ENCODE measurements at places on chromosomes 7 and 10.

GRCh38 chr7:30799206-30799975, 28.2 kb downstream of the MINDY4 start:
- no peak for DNase-seq

DNA sequence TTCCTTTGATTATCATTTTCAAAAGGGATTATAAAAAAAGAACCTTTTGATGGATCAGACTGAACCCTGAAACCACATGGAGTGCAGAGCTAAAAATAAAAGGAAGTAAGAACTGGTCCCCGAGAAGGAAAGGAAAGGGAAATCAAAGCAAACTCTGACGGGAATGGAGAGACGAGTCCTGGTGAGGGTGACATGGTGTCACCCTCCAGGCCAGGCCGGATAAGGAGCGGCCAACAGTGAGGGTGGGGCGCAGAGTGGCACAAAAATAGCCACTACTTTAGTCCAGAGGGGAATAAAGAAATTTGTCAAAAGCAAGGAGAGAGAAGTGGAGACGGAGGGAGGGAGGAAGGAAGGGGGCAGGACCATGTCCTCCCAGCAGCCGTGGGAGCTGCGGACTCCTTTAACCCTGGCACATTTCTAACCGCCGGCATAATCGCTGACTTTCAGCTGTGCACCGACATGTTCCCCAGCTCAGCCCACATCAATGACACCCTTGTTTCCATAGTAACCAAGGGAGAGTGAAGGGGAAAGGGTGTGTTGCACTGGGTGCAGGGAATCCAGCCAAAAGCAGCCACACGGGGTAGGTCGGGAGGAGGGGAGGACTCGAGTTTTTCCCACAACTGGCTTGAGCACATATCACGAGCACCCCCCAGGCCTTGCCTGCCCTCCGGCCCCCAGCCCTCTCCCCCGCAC, 29.7 kb downstream of the TRIM8 start:
- DNase-seq, result peak; percentile 69

GRCh38 chr10:14259696-14260566, 70.8 kb downstream of the FRMD4A start:
- no peak for DNase-seq

- DNase-seq, result no peak
Observed at GRCh38 chr10:106705681-106706100, 458.8 kb downstream of the SORCS1 start.

GRCh38 chr7:4948402-4948801, 10.6 kb downstream of the MMD2 start:
- no peak for DNase-seq

DNA sequence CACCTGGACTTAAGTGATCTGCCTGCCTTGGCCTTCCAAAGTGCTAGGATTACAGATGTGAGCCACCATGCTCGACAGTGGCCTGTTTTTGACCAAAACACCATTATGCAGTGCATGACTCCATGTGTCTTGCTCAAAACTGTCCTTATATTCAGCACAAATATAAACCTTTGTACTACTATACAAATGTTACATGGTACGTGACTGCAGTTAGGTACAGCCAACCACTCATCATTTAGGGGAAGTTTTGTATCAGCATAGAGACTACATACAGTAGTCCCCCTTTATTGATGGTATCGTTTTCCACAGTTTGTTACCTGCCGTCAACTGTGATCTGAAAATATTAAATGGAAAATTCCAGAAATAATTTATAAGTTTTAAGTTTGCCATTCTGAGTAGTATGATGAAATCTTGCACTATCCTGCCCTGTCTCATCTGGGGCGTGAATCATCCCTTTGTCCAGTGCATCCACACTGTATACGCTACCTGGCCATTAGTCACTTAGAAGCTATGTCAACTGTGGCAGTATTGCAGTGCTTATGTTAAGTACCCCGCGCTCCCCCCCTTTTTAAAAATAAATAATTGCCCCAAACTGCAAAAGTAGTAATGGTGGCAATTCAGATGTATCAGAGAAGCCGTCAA, 23.3 kb upstream of the ZNF282 start:
- DNase-seq, result no peak

DNA sequence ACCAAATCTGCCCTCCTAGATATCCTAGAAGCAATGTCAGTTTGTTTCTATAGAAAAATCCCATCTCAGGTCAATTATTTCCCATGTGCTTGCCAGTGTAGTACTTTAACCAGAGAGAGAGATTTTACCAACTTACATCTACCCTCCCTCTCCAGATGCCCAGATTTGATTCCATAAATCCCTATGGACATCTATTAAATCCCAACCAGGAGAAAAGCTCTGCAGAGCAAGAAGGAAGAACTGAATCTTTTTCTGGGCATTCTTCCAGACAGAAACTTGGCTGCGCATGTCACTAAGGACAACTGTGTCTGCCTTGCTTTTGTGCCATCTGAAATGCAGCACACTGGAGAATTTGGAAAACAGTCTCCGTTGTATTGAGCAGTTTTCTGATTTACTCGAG, 597.6 kb downstream of the SORCS1 start:
- no peak for DNase-seq

Data from activated naive CD8-positive, alpha-beta T cell treated with anti-CD3 and anti-CD28 coated beads, Interleukin-2, amount 10 ng/mL, durations not matched to agents 7 days and 5 days (primary cell).